ENCODE measurements at places on chromosomes 1 and 21.
A peak's percentile ranks its signal among the peaks of the same experiment; 100 is the strongest.

GRCh38 chr1:210236840-210237409 is 4.3 kb downstream of the SERTAD4 start:
- no peak for DNase-seq

DNA sequence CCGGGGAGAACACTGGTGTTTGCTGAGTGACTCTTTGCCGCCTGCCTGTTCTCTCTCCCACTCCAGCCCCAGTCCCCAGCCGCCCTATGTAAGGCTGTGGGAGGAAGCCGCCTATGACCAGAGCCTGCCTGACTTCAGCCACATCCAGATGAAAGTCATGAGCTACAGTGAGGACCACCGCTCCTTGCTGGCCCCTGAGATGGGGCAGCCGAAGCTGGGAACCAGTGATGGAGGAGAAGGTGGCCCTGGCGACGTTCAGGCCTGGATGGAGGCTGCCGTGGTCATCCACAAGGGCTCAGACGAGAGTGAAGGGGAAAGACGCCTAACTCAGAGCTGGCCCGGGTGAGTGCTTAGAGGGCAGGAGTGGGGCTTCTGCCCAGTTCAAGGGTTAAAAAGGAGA is 8.2 kb downstream of the BSND start:
- DNase-seq = no peak

- no peak for DNase-seq
Measured at GRCh38 chr1:14980621-14981218, 172.8 kb upstream of the TMEM51 start.

DNA sequence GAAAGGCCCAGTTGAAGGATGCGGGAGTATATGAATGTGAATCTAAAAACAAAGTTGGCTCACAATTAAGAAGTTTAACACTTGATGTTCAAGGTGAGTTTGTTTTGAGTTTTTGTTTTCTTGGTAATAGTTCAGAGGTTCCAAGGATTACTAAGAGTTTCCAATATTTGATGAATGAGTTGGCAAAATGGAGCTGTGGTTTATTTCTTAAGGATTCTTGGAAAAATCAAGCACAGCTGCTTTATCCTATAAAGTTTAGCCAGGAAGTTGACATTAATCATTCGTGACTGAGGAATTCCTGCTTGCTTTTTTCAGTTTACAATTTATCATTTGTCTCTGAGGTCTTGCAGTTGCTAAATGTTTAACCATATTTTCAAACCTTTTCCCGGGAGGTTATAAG is 15.1 kb downstream of the VCAM1 start:
- no peak for DNase-seq

DNA sequence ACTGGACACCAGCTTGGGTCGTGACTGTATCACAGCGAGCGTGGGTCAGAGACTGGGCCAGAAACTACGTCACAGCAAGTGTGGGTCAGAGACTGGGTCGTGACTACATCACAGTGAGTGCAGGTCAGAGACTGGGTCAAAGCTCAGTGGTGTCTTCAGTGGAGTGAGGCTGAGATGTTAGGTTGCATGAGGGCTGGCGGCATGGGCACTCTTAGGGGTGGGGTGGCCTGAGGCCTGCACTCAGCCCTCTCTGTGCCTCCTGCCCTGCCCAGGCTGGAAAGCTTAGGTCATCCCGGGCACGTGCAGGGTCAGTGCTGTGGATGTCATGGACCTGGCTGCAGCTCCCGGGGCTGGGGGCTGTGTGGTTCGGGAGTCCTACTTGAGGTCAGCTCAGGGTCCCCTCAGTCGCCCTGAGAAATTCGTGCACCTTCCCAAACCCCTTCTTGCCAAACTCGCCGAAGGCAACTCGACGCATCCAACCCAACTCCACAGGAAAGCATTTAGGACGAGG is 19.0 kb downstream of the CFAP74 start:
- no peak for DNase-seq

- peak; percentile 26 for DNase-seq
Measured at GRCh38 chr1:209618756-209619420, 33.3 kb downstream of the LAMB3 start.

- no peak for DNase-seq
Measured at GRCh38 chr1:102420034-102420433, 423.3 kb upstream of the OLFM3 start.

DNA sequence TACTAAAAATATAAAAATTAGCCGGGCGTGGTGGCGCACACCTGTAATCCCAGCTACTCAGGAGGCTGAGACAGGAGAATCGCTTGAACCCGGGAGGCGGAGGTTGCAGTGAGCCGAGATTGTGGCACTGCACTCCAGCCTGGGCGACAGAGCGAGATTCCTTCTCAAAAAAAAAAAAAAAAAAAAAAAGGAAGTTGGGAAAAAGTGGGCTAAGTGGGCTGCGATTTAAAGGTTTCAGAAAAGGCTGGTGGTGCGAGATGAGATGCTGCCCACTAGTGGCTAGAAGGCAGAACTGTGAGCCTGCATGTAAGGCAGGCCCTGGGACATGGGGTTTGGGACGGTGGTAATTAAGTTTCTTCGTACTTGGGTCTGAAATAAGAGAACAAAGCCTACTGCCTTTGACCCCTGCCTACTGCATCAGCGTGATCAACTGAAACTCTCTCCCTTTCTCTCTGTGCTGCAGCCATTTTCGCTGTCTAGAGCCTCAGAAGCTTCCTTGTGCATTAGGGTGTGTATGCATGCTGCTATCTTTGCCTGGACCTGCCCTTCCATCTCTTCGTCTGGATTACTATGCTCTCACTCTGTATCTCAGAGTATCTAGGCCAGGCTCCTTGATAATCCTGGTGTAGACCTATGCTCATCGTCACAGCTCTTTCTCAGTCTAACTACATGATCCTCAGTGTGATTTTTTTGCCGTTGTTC is 12.4 kb downstream of the FMOD start:
- DNase-seq = peak; percentile 69

- no peak for DNase-seq
Measured at GRCh38 chr21:46268371-46268770, 17.0 kb downstream of the MCM3AP start.

- peak; percentile 80 for DNase-seq
Measured at GRCh38 chr1:169098380-169098779, 8.1 kb upstream of the ATP1B1 start.

DNA sequence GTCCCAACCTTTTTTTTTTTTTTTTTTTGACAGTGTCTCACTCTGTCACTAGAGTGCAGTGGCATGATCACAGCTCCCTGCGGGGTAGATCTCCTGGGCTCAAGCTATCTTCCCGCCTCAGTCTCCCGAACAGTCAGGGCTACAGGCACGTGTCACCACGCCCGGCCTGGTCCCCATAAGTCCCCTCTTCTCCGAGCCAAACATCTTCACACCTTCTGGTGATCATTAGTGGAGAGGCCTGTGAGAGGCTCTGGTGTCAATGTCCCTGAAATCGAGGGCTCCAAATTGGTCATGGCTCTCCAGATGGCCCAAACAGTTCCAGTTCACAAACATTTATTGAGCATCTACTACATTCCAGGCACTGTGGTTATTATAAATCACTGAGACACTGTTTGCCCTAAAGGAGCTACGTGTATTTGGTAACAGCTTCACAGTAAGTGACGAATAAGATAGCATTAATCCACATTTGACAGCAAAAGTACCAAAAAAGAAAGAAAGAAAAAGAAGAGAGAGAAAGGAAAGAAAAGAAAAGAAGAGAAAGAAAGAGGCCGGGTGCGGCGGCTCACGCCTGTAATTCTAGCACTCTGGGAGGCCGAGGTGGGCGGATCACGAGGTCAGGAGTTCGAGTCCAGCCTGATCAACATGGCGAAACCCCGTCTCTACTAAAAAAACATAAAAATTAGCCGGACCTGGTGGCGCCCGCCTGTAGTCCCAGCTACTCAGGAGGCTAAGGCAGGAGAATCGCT is 867 bp upstream of the TIMM17A start:
- no peak for DNase-seq

GRCh38 chr1:245258271-245258920 is 103.6 kb downstream of the KIF26B start:
- DNase-seq = peak; percentile 18

DNA sequence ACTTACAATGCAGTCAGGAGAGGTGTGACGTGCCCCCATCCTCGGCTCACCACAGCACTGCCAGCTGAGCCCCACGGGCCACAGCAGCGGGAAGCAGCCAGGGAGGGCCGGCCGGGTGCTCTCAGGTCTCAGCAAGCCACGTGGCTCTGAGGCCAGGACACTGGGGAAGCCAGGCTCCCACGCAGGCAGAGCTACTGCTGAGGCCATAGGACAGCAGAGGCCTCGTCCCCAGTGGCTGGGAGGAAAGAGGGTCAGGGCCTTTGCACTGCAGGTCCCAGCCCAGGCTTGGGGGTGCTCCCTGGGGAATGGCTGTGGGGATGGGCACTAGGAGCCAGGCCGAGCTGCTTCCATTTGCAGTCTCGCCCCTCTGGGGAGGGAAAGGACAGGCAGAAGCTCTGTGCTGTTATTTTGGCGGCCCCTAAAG is 5.8 kb downstream of the LRRC47 start:
- no peak for DNase-seq

- no peak for DNase-seq
Measured at GRCh38 chr1:248372394-248372793, 3.2 kb upstream of the OR2T6 start.

- no peak for DNase-seq
Measured at GRCh38 chr1:25028907-25029599, 99.0 kb upstream of the RUNX3 start.

DNA sequence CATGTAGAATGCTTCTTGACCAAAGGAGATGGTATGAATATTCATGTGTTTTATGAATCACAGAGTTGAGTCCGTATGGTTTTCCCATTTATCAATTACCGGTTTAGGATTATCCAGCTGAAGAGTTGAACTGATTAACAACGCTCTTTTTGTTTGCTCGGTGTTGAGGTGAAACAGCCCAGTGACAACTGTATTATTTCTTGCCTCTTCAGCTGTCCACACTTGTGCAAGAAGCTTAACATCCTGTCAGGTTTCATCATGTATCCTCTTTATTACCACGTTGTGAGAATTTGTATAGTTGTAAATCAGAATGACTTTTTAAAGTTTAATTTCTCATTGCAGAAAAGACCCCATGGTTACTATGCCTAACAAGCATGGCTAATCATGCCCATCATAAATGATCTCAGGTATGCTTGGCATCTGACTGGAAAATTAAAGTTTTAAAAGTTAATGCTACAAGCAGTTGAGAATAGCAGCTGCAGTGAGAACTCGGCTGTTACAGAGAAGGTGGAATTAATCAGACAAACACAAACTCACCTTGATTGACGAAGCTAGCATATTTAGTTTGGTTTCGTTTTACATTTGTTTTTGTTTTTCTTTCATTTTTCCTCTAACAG is 563.2 kb upstream of the ADGRL2 start:
- peak; percentile 5 for DNase-seq

DNA sequence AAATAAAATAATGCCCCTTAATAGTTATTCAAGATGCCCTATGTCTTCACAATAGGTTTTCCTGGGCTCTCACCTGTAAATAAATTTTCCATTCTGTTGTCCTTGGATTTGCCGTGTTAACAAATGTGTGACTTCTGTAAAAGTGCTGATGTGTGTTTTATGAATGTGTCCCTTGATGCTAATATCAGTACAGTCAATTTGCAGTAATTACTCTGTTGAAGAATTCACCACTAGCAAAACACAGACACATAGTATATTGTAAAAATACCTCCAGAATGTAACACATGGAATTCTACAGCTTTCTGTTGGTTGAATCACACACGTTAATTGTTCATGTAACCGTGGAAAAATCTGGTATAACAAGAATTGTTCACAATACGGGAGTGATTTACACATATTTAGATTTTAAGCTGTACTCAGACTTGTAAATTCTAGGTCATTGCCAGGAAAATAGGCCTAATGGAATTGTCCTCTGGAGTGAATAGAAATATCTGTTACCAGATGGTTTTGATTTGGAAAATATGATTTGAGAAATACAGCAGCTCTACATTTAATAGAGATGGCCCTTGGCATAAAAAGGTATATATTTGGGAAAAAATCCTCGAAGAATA is 36.7 kb upstream of the KCNK2 start:
- no peak for DNase-seq

GRCh38 chr1:53116307-53116810 is 26.1 kb downstream of the SLC1A7 start:
- DNase-seq = no peak

GRCh38 chr1:154265586-154265985 is 6.8 kb upstream of the HAX1 start:
- no peak for DNase-seq

DNA sequence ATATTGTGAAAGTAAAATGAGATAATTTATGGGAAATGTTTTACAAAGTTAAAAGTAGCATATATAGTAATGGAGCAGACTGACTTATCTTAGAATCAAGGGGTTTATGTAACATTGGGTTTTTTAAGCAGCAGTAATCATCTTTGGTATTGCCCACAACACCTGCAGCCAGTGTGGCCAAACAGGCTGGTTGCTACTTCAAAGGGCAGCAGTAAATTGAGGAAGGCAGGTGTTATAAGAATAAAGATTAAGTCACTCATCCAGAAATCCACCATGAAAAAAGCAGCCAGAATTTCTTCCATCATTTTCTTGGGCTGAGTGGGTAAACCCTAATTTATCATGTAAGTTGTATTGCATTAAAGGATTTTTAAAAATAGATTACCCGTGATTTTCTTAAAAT is 16.7 kb downstream of the DYNLT5 start:
- no peak for DNase-seq

DNA sequence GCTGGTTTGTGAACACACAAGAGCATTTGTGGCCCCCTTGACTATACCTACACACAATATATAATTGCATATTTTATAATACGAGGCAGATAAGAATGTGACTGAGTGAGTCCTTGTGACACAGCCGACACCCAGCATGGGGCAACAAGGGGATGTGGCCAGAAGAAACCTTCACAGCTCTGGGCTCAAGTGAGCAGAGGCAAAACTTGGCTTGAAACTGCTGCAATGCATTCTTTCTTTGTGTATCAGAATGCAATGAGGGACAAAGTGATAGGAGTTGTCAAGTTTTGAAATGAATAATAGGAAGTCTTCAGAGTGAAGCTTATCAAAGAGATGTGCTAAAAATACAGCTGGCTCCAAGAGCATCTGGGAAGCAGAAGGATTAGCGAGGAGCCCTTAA is 124.0 kb upstream of the C8B start:
- DNase-seq = no peak

- peak; percentile 47 for DNase-seq
Measured at GRCh38 chr1:222995236-222995580, 147.8 kb downstream of the TLR5 start.

GRCh38 chr1:115556236-115556635 is 85.5 kb upstream of the VANGL1 start:
- no peak for DNase-seq

GRCh38 chr1:158124034-158124433 is 56.7 kb upstream of the CD1D start:
- DNase-seq = no peak

GRCh38 chr1:111654839-111655238 is 35.2 kb downstream of the RAP1A start:
- DNase-seq = no peak

DNA sequence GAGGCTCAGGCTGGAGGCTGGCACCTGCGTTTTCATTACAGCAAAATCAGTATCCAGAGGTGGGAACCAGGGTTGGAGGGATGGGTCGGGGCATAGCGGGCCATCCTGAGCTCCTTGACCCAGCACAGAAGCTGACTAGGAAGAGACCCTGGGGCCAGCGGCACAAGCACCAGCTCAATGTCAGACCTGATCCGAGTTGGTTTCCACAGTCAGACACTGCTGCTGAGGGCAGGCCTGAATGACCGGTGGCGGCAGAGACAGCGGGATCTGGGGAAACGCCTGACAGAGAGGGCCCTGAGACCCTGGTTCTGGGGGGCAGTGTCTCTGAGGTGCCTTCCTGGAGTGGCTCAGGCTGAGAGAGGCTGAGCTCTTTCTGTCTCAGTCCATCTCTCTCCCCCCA is 162.0 kb upstream of the C1orf174 start:
- DNase-seq = no peak
